ENCODE measurements at places on chromosomes 3 and 15. TPM values are rescaled to one million over a fixed set of nuclear protein-coding genes. Genes with fewer than 3 reads are reported as not detected.

Gene GPR27
- total RNA-seq, result 2.1 TPM

Gene THBS1
- 34.1 TPM for total RNA-seq

Gene C3orf70
- not detected for total RNA-seq

Gene PAK6
- total RNA-seq, result 0.87 TPM

Gene SOX14
- total RNA-seq, result not detected

Gene VPS13C
- 4.8 TPM for total RNA-seq

Gene CYFIP1
- 66.5 TPM for total RNA-seq

Gene SNTN
- total RNA-seq, result not detected

Gene CDCP1
- total RNA-seq, result 11.5 TPM

Gene MYZAP
- 1.6 TPM for total RNA-seq

Gene CD86
- total RNA-seq, result not detected

Gene HRH1
- 10.2 TPM for total RNA-seq

Gene OXTR
- 6.8 TPM for total RNA-seq

Gene CCR4
- not detected for total RNA-seq

Gene GHRL
- not detected for total RNA-seq

Gene P2RY13
- total RNA-seq, result not detected

Gene SKOR1
- 0.02 TPM for total RNA-seq

Gene ZDHHC23
- 3.8 TPM for total RNA-seq

Gene ANKRD34C
- total RNA-seq, result not detected

Gene SLC12A1
- not detected for total RNA-seq

Gene STXBP5L
- total RNA-seq, result not detected

Gene KNG1
- total RNA-seq, result not detected

Gene SGO1
- total RNA-seq, result 15.9 TPM

Gene DUOX2
- total RNA-seq, result 0.04 TPM

Gene NTRK3
- total RNA-seq, result 21.7 TPM

Gene ATP10A
- 8.2 TPM for total RNA-seq

Gene NRROS
- total RNA-seq, result not detected

Gene NDUFB4
- 214 TPM for total RNA-seq

Gene TMEM207
- total RNA-seq, result not detected

Gene MASP1
- not detected for total RNA-seq

Gene CTXN2
- total RNA-seq, result not detected

Gene TEX55
- total RNA-seq, result not detected

Gene ANKRD63
- not detected for total RNA-seq
